ENCODE measurements at places on chromosomes 6 and 20.

DNA sequence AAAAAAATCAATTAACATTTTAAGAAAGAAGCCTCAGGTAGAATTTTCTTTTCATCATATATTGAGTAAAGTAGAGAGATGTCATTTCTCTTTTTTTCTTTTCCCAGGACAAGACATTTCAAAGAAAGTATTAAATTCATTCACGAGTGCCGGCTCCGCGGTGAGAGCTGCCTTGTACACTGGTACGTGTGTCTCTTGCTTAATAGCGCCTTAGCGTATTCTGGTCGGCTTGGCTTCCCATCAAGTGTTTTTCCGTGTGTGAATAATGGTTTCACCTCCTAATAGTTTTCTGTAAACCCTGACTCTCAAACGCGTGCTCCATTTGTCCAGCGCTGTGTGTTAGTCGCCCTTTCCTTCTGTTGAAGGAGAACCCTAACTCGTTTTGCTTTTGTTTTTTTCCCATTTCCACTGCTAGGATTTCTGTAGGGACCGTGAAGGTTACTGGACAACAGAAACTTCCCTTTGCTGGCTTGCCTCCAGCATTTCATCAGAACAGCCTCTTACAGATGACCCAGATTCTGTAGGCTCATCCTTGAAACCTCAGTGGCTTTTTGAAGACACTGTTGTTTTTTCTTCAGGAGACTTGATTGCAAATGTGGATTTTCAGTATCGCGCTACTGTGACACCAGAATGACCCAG, 45.7 kb upstream of the IRF4 start:
- DNase-seq: no peak

GRCh38 chr20:15061061-15061430, 723.6 kb upstream of the FLRT3 start:
- DNase-seq: no peak

DNA sequence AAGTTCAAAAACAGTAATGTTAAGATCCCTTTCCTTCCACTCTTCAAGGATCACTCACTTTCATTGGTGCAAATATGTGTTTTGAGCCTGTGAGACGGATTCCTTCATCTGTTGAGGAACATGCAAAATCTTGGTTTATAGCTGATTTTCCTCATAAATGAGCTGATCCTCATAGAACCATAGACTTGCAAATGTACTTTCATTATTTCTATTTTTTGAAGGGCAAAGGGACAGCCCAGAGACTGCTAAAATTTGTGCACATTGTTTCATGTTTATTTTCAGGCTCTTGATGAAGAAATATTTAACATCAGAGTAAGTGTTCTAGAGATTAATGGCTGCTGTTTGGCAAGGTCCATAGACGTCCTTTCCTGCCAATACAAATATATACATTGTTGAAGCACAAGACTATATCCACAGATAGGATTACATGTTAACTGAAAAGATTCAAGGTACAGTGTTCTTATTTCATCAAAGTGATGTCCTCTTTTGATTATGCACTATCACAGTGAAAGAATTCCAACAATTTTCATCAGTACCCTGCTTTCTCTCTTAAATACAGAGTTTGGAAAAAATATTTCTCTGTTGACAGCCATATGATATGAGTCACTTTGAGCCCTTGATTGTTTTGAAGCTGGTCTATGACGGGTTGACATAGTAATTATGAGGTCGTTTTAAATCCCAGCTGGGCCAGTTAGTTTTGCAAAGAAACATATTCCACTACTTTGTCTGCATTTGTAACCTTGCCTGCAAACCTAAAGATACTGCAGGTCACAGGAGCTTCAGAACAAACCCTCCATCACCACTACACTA, 95.7 kb downstream of the FILIP1 start:
- no peak for DNase-seq

- no peak for DNase-seq
Observed at GRCh38 chr6:88970301-88970700, 6.9 kb upstream of the RNGTT start.

GRCh38 chr20:9301129-9302090, 213.0 kb upstream of the LAMP5 start:
- no peak for DNase-seq

GRCh38 chr20:61436283-61436666, 184.2 kb downstream of the CDH4 start:
- no peak for DNase-seq

GRCh38 chr6:35451354-35452182, 570 bp upstream of the FANCE start:
- DNase-seq: no peak

- no peak for DNase-seq
Observed at GRCh38 chr6:72657407-72658197, 35.7 kb downstream of the KCNQ5 start.

- DNase-seq: no peak
Observed at GRCh38 chr6:63521475-63522210, 50.6 kb upstream of the LOC128125822 start.

DNA sequence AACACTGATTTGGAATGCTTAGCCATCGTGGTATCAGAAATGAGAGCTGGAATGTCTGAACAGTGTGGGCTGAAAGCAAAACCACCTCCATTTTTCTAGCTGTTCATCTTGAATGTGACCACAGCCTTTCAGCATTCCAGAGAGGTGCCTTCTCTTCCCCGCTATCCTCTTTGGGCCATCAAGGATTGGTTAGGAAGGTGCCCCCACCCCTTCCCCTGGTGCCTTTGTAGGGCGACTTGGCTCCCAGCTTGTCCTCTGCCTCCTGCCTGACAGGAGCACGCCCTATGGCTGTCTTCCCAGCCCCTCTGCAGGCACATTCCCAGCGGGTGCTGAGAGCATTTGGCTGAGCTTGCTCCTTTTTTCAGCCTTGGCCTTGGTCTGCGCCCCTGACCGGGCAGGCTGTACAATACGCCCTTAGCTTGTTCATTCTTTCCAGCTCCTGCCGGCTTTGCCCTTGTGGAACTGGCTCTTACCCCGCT, 97.5 kb downstream of the ARMC2 start:
- no peak for DNase-seq

DNA sequence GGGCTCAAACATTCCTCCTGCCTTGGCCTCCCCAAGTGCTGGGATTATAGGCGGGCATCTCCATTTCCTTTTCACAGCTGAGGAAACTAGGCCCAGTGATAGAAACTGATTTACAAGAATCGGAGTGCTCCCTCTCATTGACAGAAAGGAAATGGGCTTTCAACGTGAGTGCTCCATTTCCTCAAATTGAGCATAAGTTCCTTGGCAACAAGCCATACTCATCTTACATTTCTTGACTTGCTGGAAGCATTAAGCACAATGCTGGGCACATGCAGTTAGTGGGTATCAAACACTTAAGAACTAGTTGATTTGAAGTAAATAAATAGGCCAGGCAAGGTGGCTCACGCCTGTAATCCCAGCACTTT, 54.7 kb downstream of the FGD2 start:
- peak; percentile 28 for DNase-seq

DNA sequence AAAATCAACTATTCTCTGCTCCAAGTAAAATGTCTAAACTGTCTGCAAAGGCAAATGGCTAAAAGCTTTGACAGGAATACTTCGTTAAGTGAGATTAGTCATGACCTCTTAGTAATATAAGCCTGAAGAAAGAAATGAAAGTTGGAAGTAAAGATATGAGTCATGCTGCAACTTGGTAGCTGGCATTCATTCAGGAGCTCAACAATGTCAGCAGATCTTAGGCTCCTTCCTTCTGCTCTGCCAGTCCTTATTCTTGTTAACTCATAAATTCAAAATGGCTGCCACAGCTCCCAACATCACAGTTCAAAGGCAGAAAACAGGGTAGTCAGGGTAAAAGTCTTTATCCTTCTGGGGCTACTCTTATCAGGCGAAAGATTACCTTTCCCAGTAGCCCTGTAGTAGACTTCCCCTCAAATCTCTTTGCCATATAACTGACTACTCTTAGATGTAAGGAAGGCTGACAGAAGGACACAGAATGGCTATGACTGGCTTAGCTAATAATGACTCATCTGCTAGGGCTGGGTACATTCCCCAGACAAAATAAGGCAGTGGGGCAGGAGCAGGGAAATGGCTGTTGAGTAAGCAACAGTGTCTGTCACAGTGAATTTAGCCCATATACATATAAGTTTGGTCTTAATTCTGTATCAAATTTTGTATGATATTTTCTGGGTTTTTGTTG, 24.4 kb upstream of the C6orf62 start:
- no peak for DNase-seq

DNA sequence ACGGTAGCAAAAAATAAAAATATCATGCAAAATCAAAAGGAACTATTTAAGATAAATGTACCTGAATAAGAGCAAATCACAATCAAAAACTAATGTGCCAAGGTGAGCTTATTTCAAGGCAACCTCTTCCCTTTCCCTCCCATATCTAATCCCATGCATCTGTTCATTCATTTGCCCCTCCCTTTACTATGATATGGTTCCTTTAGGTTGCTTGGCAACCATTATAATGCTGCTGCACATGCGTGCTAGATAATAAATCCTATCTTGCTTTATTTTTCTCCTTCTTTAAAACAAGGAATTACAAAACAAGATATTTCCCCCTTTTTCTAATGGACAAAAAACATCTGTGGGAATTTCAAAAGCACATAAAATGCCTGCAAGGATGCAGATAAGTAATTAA, 318.2 kb upstream of the POU3F2 start:
- no peak for DNase-seq

GRCh38 chr6:115977220-115977619, 83.5 kb downstream of the FRK start:
- DNase-seq: no peak

- peak; percentile 52 for DNase-seq
Observed at GRCh38 chr20:57618091-57618763, 2.0 kb downstream of the ZBP1 start.

- DNase-seq: no peak
Observed at GRCh38 chr20:38316341-38316740, 12.4 kb downstream of the BPI start.

DNA sequence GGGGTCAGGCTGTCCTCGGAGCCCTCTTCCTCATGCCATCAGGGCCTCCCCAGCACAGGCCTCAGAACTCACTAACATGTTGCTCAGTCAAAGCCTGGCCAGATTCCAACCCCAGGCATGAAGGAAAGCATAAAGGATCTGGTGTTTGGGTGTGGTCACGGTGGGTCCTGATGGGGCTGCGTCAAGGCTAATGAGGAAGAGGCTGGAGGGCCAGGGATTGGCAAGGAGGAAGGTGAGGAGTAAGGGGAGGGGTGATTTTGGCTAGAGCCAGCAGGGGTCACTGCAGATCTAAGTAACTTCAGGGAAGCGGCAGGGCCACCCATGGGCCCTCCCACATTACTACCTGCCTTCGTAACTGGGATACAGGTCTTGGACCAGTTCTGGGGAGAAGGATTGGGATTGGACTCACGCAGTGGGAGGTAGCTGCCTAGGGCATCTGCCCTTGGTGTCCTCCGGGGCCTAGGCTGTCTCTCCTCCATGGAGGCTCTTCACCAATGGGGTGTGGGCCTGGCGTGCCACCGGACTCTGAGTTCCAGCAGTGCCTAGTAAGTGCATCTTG, 36.2 kb upstream of the MRPS18A start:
- peak; percentile 87 for DNase-seq

GRCh38 chr20:46420878-46421277, 14.5 kb upstream of the ELMO2 start:
- no peak for DNase-seq

GRCh38 chr6:23327621-23328020, 758.3 kb downstream of the HDGFL1 start:
- DNase-seq: no peak

DNA sequence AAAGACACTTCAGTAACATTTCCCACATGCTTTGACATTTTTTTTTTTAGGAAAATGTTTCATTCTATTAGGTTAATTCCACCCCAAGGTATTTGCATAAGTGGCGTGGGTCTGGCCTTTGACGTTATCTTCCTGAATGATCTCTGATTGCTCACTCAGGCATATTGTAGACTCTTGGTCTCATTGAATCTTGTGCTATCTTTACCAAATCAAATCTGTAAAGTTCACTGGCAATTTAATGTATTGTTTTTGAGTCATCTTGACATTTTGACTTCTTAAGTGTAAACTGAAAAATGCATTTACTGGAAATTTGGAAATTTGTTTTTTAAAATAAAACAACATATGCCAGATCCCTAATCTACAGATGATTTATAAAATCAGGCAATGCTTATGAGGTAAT, 16.0 kb upstream of the VIP start:
- DNase-seq: no peak

GRCh38 chr6:144365271-144365670, 80.1 kb downstream of the UTRN start:
- no peak for DNase-seq

DNA sequence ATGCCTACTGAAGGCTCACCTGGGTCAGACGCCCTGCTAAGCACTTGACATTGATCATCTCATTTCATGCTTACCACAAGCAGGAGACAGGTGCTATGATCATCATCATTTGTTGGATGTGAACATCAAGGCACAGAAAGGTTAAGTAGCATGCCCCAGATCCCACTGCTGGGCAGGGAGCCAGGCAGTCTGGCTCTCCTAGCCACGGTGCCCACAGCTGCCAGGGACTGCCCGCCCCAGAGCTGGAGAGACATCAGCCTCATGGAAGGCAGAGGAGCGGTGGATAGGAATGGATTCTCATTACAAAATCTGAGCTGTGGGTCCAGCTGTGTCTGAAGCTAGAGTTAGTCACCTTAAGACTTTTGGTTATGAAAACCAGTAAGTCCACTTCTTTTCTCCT, 3.6 kb downstream of the SULF2 start:
- DNase-seq: no peak

- no peak for DNase-seq
Observed at GRCh38 chr6:108952776-108953486, 104.7 kb downstream of the ARMC2 start.

DNA sequence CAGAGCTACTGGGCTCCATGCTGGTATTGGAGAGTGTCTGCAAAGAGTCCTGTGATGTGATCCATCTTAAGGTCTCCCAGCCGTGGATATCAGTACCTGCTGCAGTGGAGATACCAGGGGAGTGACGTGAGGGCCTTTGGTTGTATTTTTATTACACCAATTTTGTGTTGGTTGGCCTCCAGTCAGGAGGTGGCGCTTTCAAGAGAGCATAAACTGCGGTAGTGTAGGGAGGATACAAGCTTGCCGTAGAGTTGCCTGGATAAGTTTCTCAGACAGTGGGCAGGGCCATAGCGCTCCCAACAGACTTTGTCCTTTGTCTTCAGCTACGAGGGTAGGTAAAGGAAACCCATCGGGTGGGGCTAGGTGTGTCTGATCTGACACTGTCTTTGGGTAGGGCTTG, 113.0 kb upstream of the CEP162 start:
- DNase-seq: no peak

GRCh38 chr6:99613705-99614429, 7.2 kb downstream of the PRDM13 start:
- DNase-seq: no peak

DNA sequence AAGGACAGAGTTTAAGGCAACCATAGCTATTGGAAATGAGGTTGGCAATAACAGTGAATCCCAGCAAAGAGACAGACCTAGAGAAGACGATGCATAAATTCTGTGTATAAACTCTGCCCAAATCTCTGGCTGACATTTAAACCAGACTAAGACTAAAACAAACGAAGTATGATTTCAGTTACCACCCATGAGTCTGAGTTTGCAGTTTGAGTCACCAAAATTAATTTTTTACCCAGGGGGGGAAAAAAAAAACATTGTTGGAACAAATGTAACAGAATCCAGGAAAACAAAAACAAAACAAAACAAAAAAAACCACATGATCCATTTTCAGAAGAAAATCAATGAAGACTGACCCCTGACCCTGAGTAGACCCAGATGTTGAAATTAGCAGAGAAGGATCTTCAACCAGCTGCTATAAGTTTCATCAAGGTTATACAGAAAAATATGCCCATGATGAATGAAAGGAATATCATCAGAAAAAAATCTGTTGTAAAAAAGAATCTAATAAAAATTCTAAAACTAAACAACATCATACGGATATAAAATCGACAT, 190.8 kb downstream of the GMDS start:
- no peak for DNase-seq

Measured in common myeloid progenitor, CD34-positive (primary cell).